BJ (cell line): ENCODE measurements at places on chromosomes 3 and 15.

- no peak for DNase-seq
Observed at GRCh38 chr15:57746786-57747185, 40.3 kb downstream of the POLR2M start.

DNA sequence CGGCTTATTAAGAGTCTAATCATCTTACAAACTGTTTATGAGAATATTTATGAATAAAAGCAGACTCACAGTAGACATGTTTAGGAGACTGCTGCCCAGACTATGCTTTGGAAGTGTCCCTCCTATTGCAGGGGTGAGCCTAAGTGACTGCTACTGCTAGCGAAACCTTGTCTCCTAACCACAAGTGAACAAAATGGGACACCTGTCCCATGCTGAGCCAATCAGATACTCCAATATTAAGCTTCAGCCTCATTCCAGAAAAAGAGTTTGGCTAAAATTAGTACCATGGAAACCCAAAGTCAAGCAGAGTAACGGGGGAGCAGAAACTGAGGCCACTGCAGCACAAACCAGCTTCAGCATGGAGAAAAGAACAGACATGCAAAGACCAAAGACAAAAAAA is 4.6 kb downstream of the DENND6A start:
- DNase-seq: no peak

DNA sequence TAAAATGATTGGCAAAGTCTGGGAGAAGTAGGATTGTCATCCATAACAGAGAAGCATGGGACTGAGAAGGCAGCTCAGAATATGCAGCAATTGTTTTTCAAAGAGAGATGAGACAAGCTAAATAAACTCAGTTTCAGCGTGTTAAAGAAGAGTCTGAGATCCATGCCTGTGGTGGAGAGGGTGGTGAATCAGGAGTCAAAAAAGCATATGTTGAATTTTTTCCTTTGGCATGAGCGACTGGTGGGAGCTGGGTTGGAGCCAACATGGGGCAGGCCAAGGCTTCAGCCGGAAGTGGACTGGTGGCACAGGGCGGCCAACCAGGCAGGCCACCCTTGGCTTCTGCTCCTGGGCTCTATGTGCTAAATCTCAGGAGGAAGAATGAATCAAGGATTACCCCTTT is 102.0 kb downstream of the SST start:
- DNase-seq: no peak

- no peak for DNase-seq
Observed at GRCh38 chr3:107919239-107919638, 171.6 kb downstream of the CD47 start.

- no peak for DNase-seq
Observed at GRCh38 chr3:139534992-139535879, 4.3 kb downstream of the RBP1 start.

GRCh38 chr3:59456852-59457485 is 407.1 kb upstream of the CFAP20DC start:
- DNase-seq: no peak

DNA sequence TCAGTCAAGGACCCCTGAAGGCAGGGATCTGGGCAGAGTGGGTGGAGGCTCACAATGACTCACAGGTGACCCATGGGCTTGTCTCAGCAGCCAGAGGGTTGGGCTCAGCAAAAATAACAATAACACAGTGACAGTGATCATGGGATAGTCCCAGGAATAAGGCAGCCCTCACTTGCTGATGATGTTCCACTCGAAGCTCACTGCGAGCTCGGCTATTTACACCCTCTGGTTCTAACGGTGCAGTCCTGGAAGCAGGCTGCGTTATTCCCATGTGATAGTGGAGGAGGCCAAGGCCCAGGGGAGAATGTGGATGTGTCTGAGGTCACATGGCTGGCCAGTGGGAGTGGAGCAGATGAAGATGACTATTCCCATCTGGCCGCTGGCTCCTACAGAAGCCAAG is 16.2 kb downstream of the CCDC33 start:
- no peak for DNase-seq

DNA sequence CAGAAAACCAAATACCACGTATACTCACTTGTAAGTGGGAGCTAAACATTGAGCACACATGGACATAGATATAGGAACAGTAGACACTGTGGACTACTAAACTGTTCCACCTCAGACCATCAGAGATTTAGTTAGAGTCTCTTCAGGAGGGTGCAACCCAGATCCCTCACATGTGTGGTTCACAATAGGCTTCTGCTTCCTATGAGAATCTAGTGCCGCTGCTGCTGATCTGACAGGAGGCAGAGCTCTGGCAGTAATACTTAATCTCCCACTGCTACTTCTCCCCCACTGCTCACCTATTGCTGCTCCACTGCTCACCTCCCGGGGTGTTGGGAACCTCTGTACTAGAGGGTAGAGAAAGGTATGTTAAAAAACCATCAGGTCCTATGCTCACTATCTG is 533.3 kb downstream of the NSUN3 start:
- DNase-seq: no peak

DNA sequence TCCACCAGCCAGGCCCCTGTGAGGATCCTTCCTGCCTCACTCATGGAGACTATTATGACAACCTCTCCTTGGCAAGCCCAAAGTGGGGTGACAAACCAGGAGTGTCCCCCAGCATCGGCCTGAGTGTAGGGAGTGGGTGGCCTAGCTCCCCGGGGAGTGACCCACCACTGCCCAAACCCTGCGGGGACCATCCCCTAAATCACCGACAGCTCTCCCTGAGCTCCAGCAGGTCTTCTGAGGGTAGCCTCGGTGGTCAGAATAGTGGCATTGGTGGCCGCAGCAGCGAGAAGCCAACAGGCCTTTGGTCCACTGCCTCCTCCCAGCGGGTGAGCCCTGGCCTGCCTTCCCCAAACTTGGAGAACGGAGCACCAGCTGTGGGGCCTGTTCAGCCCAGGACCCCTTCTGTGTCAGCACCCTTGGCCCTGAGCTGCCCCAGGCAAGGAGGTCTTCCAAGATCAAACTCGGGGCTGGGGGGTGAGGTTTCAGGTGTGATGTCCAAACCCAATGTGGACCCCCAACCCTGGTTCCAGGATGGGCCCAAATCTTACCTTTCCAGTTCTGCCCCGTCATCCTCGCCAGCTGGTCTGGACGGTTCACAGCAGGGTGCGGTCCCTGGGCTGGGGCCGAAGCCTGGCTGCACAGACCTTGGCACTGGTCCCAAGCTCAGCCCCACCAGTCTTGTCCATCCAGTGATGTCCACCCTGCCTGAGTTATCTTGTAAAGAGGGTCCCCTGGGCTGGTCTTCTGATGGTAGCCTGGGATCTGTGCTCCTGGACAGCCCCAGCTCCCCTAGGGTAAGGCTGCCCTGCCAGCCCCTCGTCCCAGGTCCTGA is 1.0 kb downstream of the LIMD1 start:
- no peak for DNase-seq

DNA sequence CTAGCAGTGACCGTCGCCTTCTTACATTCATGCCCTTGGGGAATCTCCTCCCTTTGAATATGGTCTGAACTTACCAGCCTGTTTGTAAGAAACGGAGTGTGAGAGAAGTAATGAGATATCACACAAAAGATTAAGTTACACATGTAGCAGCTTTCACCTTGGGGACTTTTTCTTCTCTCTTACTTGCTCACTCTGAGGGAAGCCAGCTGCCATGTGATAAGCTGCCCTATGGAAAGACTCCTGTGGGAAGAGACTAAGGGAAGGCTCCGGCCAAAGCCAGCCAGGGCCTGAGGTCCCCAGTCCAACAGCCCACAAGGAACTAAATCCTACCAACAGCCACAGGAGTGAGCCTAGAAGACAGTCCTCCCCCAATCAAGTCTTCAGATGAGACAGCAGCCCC is 190.4 kb upstream of the TSC22D2 start:
- DNase-seq: no peak

DNA sequence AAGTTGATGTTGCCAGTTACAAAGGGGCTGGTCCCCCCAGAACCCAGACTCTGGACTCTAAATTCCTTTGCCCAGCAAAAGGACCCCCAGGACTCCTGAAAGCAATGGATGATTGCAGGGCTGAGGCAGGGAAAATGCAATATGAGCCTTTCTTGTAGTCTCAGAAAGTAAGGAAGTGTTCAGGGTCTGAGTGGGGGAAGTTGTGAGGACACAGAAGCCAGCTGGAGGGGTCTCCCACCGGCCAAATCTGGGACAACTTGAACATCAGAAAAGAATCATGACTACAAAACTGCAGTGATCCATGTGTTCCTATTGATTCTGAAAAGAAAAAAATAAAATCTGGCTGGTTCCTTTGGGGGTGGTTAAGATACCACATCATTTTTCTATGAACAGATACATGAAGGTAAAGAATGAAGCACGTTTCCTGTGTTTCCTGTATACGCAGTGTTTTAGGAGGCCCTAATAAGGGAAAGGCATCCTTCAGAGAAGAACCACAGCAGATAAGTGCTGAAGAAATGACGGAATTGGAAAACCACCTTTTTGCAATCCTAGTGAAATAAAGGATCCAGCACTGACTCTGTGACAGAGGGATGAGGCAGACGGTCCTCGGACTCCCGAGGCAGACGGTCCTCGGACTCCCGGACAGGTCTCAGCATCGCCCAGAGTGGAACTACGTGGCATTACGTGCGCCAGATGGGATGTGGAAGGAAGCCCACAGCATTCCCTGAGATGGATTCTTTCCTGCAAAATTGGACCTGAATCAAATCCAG is 22.2 kb upstream of the GRIP2 start:
- no peak for DNase-seq
